ENCODE measurements at places on chromosomes 4 and X.

DNA sequence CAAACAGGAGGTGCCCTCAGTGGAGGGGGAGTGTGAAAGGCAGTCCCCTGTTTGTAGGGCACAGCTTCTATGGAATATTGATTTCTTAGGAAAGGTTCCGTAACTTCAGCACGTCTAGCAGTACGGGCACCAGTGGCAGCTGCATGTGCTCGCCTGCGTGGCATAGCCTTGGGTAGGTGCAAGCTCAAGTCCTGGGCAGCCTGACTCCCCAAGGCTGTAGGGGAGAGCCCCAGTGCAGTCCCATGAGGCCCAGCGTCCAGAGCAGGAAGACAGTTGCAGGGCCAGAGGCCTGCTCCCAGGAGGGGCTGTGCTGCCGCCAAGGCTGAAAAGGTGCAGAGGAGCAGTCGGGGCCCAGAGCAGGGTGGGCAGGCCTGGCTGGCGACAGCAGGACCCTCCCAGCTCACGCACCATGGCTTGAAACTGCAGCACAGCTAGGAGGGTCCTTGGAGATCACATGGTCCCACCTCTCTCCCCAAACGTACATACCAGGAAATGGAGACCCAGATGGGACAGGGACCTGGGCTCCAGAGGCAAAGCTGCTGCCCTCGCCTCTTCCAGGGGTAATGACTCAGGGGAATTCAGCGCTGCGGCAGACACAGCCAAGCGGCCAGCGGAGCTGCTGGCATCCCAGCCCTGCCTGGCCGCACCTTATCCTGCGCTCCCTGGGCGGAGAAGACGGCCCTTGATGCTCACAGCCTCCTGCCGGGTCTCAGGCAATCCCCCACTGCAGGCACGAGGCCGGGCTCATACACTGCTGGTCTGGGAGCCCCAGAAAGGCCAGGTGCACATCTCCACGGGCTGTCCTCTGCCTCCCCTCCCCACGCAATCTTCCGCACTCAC, 6.0 kb upstream of the DUSP9 start:
- DNase-seq = no peak

GRCh38 chr4:31370866-31371465, 650.8 kb downstream of the PCDH7 start:
- no peak for DNase-seq

- no peak for DNase-seq
Observed at GRCh38 chr4:126986828-126987227, 645.9 kb upstream of the INTU start.

- no peak for DNase-seq
Observed at GRCh38 chrX:31747411-31747810, 675.6 kb upstream of the FTHL17 start.

GRCh38 chrX:10884246-10884645, 226.9 kb upstream of the HCCS start:
- DNase-seq = no peak

- DNase-seq = no peak
Observed at GRCh38 chr4:11546391-11547175, 117.9 kb upstream of the HS3ST1 start.
